Kidney tubule cell (primary cell): ENCODE measurements at places on chromosomes 3 and 15.

GRCh38 chr15:62066663-62067447, at the start of gene C2CD4A:
Gene C2CD4A, plus strand, starts transcription at chr15:62066977. Its CDS starts 637 bp downstream, at chr15:62067614.
- DNase-seq = peak; percentile 81

DNA sequence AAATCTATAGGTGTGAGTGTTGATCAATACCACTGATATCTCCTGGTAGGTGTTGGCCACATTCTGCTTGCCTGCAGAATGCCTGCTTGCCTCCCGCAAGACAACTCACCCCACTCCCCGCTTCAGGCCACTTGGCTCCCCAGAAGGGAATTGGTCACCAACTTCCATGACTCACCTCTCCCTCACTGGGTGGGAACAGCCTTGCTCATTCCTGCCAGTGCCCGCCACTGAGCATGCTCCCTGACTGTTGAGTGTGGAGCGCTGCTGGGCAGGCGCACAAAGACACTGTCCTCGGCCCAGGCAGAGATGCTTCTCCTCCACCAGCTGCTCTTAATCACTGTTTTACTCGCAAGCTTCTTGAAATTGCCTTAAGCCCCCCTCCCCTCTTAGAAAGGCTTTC, 57.3 kb upstream of the PPP2R3A start:
- DNase-seq = peak; percentile 54

DNA sequence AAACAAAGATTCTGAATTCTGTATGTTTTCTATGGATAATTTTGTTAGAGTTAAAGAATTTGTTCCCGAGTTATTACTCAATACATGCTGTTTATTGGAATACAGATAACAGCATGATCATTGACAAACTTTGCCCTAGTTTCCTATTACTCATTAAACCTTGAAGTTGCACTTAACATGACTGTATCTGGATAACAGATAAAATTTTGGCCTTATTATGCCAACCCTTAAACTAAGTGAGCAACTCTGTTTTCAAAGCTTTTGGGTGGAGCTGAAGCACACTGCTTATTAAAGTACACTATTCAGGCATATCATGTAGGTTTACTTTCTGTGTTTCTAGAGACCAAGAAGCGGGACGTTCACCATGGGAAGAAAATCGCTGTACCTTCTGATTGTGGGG, at the start of gene AADAC:
Gene AADAC, plus strand, starts transcription at position 318 of the 400 bp plus-strand sequence. Its CDS starts 47 bp downstream, at position 365.
- no peak for DNase-seq

GRCh38 chr3:130699765-130700164, 46.9 kb downstream of the PIK3R4 start:
- peak; percentile 22 for DNase-seq

DNA sequence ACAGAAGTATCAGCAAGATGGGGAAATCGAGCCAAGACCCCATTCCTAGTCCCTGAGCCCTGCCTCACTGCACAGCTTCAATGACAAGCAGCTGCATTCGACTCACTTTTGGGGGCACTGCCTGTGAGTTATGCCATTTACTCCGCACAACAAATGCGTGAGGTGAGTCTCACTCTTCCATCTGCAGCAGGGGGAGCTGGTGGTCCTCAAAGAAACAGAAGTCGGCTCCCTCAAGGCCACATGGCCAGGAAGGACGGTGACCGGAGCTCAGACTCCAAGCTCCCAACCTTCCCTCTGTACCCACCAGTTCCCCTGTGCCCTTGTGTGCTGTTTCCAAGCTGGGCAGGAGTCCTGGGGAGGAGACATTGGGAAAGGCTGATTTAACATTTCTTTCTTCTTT, 127.7 kb upstream of the IQSEC1 start:
- peak; percentile 9 for DNase-seq

- peak; percentile 15 for DNase-seq
Measured at GRCh38 chr3:72390841-72391240, 457.4 kb downstream of the SHQ1 start.

GRCh38 chr3:124553178-124553577, 177.1 kb upstream of the UMPS start:
- no peak for DNase-seq

DNA sequence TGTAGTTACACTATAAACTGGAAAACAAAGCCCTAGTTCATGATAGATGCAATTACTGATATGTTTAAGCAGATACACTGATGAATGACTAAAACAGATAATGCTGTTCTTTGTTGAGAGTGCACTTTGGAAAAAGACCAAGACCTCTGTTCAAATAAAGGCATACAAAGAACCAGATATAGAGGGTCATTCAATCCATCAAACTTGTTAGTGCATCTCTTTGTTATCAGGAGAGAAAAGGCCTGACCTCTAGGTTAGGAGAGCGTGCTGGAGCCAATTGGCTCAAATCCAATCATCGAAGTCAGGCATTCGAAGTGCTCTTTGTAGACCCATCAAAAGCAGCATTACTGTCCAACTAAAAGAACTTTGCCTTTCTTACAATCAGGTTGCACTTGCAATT, 124.2 kb downstream of the TFG start:
- no peak for DNase-seq

DNA sequence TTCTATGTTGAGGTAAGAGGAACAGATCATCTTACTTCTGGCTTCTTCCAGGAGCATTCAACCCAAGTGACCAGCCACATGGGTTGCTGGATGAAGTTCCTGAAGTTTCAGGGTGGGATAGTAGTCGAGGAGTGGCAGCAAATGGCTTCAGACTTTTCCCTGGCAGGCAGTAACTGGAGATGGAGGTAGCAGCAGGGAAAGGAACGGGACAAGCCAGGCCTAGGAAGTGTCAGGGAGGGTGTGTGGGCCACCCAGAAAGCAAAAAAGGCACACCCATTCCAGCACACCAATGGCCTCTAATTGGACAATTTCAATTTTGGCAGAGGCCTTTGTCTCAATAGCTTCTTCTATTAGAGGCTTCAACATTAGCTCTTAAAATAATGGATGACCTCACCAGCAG, 498.6 kb upstream of the ATP11B start:
- no peak for DNase-seq

DNA sequence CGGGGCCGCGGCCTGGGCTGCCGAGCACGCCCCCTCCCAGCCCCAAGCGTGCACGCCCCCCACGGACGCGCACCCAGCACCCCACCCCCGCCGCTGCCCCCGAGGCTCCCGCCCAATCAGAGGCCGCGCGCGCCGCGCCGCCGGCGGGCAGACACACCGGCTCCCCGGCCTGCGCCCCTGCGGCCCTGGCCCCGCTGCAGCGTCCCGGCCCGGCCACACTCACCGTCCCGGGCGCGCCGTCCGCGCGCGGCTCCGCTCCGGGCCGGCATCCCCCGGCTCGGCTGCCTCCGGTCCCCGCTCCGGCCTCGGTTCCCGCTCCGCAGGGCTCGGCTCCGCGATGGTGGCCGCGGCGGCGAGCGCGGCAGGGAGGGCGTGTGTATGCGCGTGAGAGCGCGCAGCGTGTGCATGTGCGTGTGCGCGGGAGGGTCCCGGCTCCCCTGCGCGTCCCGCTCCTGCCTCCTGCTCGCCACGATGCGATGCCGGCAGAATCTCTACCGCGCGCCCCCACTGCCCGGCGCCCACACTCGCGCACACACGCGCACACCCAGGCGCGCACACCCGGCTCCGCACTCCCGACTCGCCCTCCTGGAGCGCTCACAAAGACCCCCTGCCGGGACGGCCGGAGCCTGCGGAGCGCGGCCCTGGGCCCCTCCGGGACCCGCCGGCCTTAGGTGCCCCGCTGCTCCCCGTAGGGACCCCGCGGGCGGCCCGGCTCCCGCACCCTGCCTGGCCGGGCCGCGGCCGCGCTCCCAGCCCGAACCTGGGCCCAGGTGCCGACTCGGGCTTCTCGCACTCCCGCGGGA, 186.5 kb upstream of the LINGO1 start:
- no peak for DNase-seq

DNA sequence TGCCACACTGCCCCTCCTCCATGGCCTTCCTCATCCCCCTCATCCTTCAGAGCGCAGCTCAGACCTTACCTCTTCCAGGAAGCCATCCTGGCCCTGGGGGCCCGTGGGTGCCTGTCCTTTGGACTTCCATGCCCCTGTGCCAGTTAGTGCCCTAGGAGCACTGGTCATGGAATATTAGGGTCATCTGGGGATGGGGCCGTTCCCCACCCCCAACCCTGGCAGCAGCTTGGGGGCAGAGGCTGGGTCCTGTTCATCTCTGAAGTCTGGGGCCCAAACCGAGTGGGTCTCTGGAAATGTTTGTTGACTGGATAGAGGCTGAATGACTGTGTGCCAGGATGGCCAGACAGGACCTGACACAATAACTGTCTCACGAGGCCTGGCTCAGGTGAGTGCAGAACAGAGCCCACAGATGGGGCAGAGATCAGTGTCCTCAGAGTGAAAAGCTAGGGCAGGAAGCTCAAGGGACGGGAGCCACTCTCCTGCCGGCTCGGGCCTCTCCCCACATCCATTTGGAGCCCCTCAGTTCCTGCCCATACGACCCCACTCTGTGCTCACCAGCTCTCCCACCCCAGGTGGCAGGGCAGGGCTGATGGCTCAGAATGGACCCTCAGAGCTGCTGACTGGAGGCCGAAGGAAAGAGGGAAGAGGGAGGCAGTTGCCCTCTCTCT, 62.5 kb downstream of the TLE3 start:
- DNase-seq = no peak

- DNase-seq = no peak
Measured at GRCh38 chr3:48505146-48505545, 1.2 kb upstream of the SHISA5 start.

DNA sequence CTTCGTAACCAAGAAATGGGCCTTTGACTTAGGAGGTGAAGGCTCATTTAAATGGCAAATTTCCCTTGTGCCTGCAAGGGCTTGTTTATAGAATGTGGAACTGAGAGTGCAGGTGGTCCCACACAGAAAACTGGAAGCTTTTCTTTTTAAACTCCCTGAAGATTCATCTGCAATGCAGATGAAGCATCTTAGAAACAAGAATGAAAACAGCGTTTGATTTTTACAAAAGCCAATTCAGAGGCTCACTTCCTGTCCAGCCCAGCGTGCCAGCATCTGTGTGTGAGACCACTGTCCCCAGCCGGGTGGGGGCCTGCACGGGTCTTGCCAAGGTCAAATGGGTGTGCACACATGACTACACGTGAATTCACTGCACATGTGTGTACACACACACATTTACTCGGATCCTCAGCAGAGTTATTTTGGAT, 94.7 kb downstream of the LINGO1 start:
- DNase-seq = no peak

- no peak for DNase-seq
Measured at GRCh38 chr3:168984872-168985271, 678.6 kb downstream of the MECOM start.

GRCh38 chr3:126555795-126556636, 2.7 kb downstream of the C3orf22 start:
- DNase-seq = no peak

GRCh38 chr3:37053337-37053736, 60.0 kb downstream of the MLH1 start:
- no peak for DNase-seq

GRCh38 chr3:80230962-80231361, 463.2 kb upstream of the ROBO1 start:
- no peak for DNase-seq

- no peak for DNase-seq
Measured at GRCh38 chr3:48407542-48408099, 22.3 kb downstream of the PLXNB1 start.

- peak; percentile 68 for DNase-seq
Measured at GRCh38 chr3:135918600-135918999, 46.9 kb upstream of the PPP2R3A start.

DNA sequence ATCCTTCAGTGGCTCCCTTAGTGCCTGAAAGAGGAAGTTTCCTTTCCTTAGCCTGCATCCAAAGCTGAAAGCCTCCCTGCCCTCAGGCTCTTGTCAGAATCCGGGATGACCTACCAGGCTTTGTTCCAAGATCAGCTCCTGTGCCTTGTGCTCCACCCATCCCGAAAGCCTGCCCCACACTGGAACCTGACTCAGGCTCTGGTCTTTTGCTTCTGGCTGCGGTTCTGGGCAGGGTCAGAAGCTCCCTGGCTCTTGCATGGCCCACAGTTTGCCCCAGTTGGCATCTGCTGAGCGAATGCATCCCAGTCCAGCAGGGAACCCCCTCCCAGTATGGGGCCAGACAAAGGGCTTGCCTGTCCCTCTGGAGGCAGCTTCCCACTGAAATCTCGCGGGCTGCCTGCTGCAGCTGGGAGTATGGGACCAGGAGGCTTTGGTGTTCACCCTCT, 25.9 kb upstream of the KIF23 start:
- DNase-seq = peak; percentile 7

GRCh38 chr15:28967066-28967465, 81.3 kb downstream of the APBA2 start:
- DNase-seq = no peak

- DNase-seq = no peak
Measured at GRCh38 chr3:85760342-85760741, 801.6 kb downstream of the CADM2 start.

DNA sequence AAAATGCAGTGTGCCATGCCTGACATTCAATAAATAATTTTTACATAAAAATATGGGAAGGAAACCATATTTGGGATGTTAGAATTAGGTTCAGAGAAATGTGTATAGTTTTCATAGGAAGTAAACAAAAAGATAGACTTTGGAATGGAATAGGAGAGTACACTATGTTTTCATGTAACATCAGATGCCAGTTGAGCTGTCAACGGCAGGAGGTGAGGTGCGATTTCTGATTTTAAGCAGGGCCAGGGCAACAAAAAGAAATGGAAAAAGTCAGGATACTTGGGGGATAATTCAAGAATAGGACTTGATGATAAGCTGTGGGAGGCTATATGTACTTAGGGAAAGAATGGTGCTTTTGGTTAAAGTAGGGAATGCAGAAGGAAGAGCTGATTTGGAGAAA, 639.5 kb downstream of the OTOL1 start:
- DNase-seq = no peak

GRCh38 chr3:171833789-171834460, 9.2 kb upstream of the TMEM212 start:
- DNase-seq = peak; percentile 47

GRCh38 chr15:85838655-85839054, 43.9 kb upstream of the KLHL25 start:
- DNase-seq = no peak

DNA sequence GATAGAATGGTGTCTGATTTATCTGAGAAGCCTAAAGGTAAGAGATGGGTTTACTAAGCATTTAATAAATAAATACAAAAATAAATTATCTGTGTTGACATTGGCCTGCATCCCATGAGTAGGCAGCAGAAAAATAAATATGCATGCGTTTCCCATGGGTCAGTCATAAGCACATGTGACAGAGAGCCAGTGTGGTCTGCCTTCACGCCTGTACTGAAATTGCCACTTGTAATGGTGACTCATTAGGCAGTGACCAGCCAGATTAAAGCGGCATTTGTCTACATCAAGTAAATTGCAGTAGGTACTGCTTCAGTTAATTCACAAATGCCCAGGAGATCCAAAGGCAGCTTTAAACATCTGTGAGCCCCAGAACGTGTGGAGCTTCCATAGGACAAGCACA, 399.6 kb downstream of the NAALADL2 start:
- peak; percentile 71 for DNase-seq

- no peak for DNase-seq
Measured at GRCh38 chr3:58679974-58680666, 13.5 kb upstream of the FAM3D start.
